ENCODE measurements at places on chromosomes 5 and 9. TPM values are rescaled to one million over a fixed set of nuclear protein-coding genes. Genes with fewer than 3 reads are reported as not detected.

The SLC6A3 gene
- 0.05 TPM for polyA plus RNA-seq

The RGS14 gene
- polyA plus RNA-seq = 5.2 TPM

The ADAMTSL2 gene
- polyA plus RNA-seq = not detected

GRCh38 chr5:180736536-180736935 lies 3.3 kb downstream of the OR2Y1 start:
- no peak for DNase-seq

DNA sequence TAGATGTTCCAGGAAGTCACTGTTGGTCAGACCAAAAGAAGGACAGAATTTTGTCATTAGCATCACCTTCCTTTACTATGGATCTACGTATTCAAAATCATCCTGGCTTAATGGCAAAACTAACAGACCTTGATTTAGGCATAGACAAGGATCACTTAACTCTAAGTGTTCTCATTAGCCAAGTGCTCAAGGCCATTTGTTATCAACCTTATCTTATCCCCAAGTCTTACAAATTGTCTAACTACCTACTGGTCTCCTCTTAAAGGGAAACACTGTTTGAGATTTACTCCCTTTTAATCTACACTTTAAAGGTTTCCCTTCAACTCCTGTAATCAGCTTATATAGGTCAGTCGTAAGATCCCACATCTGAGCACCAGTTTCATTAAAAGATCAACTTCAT lies 1197.5 kb upstream of the C9orf72 start:
- no peak for DNase-seq

GRCh38 chr5:131223751-131224386 lies 40.0 kb upstream of the CDC42SE2 start:
- no peak for DNase-seq

DNA sequence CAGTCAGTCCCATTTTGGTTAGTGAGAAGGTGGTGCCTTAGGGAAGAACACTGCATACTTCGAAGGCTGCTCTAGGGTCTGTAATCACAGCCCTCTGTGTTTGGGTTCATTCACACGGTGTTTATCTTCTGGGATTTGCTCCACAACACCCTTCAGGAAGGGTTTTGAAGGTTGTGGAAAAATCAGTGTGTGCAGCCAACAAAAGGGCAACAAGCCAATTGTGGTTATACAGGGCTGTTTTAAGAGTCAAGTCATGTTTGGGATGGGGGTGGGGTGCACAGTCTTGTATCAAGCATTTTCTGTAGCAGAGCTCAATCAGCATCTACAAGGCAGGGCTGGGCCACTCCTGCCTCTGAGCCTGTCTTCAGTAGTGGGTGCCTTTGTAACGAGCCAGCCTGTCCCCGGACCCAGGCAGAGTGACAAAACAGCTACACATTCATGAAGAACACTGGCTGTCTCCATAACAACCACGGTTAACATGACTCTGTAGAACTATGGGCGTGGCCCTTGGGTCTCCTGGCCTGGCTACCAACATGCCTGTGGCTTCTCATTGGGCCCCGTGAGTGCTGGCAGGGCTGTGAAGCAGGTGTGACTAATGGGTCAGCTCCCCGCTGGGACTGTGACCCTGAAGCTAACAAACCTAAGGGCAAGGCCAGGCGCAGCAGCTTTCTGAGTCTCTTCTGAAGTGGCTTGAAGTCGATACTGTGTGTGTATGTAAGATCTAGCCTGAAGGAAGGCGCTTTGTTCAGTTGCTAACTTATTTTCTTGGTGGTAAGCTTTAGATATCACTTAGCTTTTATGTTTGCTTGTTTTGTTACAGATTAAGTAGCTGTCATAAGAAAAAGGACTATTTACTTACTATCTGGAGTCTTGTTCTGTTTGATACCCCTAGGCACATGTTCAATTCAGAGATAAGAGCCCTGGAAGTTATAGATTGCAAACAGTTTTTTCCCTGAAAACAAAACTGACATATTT lies 27.9 kb upstream of the GOLM1 start:
- peak; percentile 94 for DNase-seq

- no peak for DNase-seq
These were observed 534.5 kb downstream of the TMEM38B start for GRCh38 chr9:106228861-106229260.

GRCh38 chr5:172985596-172985995 lies 2.0 kb downstream of the ATP6V0E1 start:
- DNase-seq = no peak

GRCh38 chr5:105503950-105504349 lies 1941.4 kb upstream of the NUDT12 start:
- no peak for DNase-seq
